G401 (cell line): ENCODE measurements at places on chromosomes 4 and X. TPM values are rescaled to one million over a fixed set of nuclear protein-coding genes. Genes with fewer than 3 reads are reported as not detected.

GRCh38 chrX:48827654-48827968 is 1.3 kb downstream of the ERAS start:
- DNase-seq: no peak

Gene ADGRG4
- total RNA-seq: not detected in 2 replicates

DNA sequence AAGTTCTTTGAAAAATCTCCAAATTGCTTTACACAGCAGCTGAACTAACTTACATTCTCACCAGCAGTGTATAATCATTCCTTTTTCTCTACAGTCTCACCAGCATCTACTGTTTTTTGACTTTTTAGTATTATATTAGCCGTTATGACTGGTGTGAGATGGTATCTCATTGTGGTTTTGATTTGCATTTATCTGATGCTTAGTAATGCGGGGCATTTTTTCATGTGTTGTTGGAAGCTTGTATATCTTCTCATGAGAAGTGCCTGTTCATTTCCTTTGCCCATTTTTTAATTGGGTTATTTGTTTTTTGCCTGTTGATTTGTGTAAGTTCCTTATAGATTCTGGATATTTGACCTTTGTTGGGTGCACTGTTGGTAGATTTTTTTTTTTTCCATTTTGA is 931.7 kb downstream of the CENPC start:
- DNase-seq: no peak

GRCh38 chr4:1379351-1379781 is 26.9 kb downstream of the NKX1-1 start:
- DNase-seq: no peak
